Erythroblast (primary cell): ENCODE measurements at places on chromosomes 16 and 17.

GRCh38 chr16:4486126-4486893 is 10.1 kb downstream of the HMOX2 start:
- no peak for DNase-seq

DNA sequence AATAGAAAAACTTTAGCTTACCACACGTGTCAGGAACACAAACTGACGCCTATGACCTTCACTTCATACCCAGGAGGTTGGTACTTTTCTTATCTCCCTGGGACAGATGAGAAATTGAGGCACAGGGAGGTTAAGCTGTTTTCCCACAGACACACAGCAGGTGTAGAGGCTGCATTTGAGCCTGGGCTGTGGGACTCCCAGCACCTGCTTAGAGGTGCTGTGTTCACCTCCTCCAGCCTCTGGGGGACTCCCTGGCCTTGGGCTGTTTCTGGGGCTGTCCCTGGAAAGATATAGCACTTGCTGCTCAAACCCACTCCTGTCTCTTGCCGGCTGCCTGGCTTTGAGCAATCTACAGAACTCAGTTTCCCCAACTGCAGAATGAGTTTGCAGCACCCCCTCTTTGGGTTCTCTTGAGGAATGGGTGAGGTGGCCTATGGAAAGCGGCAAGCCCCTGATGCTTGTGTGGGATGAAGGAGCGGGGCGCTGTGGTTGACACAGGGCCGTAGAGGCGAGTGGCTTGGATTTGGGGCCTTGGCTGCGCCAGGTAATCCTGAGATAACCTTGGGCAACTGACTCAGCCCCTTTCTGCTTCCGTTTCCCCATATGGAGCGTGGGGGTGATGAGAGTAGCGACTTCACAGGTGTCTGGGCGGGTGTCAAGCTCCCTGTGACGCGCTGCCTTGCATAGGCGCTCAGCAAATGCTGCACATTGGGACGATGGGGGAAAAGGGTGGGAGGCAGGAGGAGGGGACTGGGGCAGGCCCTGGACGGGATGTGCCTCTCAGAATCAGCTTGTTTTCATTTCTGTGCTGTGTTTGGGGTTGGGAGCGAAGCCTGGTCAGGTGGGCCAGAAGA is 104.5 kb upstream of the CIBAR2 start:
- no peak for DNase-seq

DNA sequence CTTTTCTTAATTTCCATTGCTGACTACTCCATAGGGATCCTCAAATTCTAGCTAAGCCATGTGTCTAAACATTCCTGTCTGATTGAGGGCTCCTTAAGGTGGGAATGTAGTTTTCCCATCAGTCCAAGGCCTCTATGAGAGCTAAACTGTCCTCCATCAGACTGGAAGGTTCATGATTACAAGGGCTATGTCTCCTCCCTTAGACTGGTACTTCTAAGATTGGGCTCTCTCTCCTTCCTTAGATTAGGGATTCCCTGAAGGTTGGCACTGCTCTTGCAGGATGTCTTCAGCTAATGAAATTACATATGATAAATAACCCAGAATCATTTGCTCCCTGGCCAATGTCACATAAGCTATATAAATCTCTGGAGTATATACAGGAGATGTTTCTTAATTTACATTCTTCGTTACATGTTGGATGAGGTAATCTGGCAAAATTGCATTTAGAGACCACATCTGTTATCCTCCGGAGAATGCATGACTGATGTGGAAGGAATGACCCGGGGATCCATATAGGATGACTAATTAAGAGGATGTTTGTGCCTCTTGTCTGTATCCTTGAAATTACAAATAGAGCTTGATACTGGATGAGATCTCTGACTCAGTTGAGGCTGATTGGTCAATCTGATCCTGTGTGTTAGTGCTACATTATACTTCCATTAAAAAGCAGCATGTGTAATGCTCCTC is 14.2 kb downstream of the B4GALNT2 start:
- no peak for DNase-seq

GRCh38 chr16:14357328-14357727 is 272.7 kb downstream of the PARN start:
- no peak for DNase-seq

DNA sequence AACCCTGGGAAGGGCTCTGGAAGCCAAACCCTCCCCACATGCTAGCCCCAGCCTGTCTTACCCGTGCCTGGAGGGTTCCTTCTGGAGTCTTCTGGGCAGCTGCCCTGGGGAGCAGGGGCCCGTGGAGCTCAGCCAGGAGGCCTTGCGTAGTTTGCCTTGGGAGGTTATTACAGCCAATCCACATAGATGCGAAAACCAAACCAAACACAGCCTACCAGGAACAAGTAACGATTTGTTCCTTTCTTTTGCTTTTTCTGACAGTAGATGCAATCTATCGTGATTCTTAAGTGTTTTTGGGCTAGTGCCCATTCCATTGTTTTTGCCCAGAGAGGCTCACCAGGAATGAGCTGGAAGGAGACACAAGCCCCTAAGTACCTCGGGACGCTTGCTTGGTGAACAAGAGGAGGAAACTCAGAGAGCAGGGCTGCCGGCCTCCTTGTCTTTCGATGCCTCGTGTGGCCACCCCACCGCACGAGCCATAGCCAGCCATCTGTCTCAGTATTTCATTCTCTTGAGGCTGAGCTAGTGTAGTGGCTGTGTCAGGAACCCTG is 102.7 kb upstream of the NOL11 start:
- DNase-seq: no peak

GRCh38 chr17:45143767-45144198 is 4.5 kb upstream of the HEXIM1 start:
- DNase-seq: peak; percentile 51

DNA sequence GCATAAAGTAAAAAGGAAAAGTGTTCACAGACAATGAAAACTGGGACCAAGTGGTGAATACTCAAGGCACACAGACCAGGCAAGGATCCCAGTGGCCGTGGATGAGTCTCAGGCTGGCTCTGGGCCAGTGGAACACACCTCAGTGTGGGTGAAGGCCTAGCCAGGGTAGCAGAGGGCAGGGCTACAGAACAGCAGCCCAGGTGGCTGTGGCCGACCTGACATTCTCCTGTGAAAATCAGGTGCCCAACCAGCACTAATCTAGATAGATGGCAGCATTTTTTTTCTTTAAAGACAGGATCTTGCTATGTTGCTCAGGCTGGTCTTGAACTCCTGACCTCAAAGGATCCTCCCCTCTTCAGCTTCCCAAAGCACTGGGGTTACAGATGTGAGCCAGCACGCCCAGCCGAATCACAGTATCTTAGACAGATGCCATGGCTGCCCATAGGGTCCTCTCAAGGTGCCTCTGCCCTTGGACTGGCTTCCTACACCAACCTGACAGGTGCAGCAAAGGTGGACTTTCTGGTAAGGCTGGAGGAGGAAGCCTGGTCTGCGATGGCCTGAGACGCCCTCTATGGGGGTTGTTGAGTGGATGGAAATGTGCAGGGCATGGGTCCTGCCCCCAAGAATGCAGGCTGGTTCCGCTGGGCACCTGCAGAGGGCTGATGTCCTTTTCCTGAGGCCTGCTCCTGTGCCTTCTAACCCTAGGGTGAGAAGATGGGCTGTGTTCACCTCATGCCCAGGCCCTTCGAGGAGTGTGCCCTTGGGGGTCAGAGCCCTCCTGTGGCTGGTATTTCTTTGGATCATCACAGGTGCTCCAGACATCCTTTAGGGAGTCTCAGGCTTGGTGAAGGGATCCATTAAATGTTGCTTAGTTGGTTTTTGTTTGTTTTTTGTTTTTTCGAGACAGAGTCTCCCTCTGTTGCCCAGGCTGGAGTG is 3.8 kb upstream of the P4HB start:
- DNase-seq: no peak

- no peak for DNase-seq
Observed at GRCh38 chr16:67922740-67923139, 8.9 kb downstream of the CTRL start.

GRCh38 chr16:68751160-68751559 is 14.1 kb downstream of the CDH1 start:
- DNase-seq: no peak

DNA sequence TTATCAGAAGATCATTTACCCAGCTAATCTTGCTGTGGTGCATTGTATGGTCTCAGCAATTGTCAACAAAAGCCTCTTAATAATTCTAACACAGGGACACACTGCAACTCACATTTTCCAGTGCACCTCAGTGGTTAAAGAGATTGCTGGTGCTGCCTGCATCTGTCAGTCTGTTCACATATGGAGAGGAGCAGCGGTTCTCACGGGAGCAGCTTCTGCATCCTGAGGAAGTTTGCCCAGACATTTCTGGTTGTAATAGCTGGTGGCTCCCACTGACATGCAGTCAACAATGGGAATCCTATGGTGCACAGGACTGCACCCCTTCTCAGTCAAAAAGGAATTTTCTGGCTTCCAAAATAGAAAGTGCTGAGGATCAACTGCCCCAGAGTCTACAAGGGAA is 7.8 kb downstream of the GGA2 start:
- DNase-seq: no peak

DNA sequence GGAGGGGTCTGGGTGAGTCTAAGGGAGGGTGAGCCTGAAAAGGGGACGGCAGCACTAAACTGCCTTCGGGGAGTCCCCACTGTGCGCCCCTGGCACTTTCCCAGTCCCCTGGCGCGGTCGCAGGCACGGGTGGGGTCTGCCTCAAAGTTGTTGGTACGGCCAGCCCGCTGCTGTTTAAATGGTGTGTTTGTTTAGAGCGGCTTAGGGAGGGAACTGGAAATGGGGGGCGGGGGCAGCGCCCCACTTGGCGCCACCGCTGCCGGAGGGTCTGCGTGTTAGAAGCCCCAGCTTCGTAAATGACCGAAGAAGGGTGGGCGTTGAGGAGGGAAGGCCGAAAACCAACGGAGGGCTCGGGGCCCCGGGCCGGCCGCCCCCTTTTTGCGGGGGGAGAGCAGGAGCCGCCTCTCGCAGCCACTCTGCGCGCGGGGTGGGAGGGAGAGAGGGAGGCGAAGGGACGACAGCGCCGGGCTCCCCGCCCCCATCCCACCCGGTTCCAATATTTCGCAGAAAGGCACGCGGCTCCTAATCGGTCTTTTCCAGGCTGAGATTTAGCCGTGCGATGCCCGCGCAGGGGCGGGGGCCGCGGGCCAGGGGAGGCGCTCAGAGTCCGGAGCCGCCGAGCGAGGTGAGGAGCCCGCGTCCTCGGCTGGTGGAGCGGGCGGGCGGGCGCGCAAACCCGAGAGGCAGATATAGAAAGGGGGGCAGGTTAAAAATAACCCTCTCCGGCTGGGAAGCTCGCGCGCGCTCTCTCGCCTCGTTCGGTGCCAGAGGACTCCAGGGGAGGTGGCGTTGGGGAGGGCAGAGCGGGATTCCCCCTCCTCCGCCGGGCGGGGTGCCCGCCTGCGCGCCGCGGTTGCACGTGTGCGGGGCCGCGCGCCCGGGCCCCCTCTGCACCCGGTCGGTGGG is 54.9 kb downstream of the SREBF1 start:
- peak; percentile 48 for DNase-seq

- no peak for DNase-seq
Observed at GRCh38 chr17:15303268-15303667, 38.1 kb downstream of the TEKT3 start.

- no peak for DNase-seq
Observed at GRCh38 chr16:10485698-10486382, 94.6 kb downstream of the EMP2 start.

- no peak for DNase-seq
Observed at GRCh38 chr16:20839504-20839903, 33.2 kb downstream of the REXO5 start.

DNA sequence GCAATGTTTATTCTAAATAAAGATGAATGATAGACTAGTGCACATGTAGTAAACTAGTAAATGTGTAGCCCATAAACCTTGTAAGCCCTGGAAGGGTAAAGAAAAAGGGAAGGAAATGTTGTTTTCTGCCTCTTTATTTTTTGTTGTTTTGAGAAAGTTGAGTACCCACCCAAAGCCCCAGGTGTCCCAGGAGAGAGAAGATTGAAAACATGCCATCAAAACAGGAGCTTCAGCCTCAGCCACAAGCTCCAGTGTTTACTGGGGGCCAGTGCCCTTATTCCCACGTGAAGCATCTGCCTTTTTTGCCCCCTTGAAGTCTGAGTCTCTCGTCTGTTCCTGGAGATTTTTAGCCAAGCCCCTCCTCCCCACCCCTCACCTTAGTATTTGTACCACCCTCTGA is 121.5 kb downstream of the PRKCB start:
- no peak for DNase-seq

- no peak for DNase-seq
Observed at GRCh38 chr16:85139881-85140339, 27.6 kb upstream of the CIBAR2 start.

- DNase-seq: no peak
Observed at GRCh38 chr17:37045351-37045922, 96.7 kb downstream of the AATF start.

GRCh38 chr17:50498021-50498874 is 10.0 kb upstream of the MYCBPAP start:
- DNase-seq: no peak

DNA sequence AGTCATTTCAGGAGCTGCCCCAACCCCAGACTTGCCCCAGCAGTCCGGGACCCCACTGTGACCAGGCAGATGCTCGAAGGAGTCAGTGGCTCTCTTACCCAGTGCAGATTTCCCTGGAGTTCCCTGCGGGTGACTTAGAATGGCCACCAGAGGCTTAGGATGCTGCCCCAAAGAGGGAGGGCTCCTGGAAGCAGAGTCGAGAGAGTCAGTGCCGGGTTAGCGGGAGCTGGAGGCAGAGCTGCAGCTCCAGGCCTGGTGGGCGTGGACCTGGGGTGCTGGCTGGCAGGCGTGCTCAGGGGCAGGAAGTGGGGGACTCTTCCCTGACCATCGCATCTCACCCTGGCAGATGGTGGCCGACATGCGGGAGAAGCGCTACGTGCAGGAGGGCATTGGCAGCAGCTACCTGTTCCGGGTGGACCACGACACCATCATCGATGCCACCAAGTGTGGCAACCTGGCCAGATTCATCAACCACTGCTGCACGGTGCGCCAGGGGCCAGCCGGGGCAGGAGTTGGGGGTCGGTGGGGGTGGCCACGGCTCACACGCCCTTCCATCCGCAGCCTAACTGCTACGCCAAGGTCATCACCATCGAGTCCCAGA is 1.6 kb upstream of the HSD3B7 start:
- DNase-seq: no peak

DNA sequence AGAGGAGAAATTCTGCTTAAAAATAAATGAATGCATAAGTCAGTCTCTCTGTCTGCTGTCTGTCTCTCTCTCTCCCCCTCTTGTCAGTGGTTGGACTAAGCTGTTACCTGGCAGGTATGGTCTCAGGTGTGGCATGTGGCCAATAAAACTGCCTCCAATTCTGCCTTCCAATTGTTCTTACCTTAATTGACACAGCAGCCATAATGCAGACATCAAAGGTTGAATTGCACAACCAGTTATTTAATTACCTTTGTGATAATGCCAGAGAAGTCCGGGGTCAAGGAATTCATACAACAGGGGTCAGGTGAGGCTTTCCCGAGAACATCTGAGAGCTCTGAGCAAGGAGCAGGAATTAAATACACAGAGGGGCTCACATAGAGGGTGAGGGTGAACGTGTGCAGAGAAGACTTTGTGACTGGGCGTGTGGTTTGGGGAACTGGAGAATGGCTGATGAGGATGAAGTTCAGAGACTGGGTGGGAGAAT is 78.8 kb upstream of the CDYL2 start:
- DNase-seq: no peak

GRCh38 chr16:59432896-59433295 is 698.8 kb upstream of the GOT2 start:
- DNase-seq: no peak
